KG1 (cell line): ENCODE measurements at places on chromosomes 3 and 15.

DNA sequence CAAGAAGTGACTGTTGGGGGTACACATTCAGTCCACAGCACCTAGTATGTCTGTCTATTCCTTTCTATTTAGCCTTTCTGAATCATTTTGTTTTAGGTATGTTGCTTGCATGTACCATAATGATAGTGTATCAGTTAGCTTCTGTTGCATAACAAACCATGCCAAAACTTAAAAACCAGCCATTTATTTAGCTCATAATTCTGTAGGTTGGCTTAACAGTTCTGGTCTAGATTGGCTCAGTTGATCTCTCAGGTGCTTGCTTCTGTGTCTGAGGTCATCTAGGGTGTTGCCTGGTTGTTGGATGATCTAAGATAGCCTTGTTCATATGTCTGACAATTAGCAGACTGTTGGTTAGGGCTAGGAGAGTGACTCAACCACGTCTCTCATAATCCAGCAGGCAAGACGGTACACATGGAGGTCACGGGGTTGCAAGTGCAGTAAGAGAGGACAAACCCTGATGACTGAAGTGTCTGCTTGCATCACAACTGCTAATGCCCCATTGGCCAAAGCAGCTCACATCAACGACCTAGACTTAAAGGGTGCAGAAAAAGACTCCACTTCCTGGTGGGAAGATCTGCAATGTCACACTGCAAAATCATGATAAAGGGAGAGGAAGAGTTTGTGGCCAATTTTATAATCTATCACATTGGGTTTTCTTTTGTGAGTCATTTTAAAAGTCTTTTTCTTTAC, 6.8 kb upstream of the PDCD6IP start:
- peak; percentile 37 for DNase-seq

GRCh38 chr3:34001022-34001421, 202.6 kb downstream of the PDCD6IP start:
- no peak for DNase-seq

DNA sequence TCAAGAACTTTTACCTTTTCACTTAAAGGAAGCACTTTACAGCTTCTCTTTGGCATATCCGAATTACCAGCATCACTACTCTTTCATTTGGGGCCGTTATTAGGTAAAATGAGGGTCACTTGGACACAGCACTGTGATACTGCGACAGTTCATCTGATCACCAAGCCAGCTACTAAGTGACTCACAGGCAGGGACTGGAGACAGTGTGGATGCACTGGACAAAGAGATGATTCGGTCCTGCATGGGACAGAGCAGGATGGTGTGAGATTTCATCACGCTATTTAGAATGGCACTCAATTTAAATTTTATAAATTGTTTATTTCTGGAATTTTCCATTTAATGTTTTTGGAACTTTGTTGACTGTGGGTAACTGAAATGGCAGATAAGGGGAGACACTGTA, 166.9 kb upstream of the IL12A start:
- no peak for DNase-seq

DNA sequence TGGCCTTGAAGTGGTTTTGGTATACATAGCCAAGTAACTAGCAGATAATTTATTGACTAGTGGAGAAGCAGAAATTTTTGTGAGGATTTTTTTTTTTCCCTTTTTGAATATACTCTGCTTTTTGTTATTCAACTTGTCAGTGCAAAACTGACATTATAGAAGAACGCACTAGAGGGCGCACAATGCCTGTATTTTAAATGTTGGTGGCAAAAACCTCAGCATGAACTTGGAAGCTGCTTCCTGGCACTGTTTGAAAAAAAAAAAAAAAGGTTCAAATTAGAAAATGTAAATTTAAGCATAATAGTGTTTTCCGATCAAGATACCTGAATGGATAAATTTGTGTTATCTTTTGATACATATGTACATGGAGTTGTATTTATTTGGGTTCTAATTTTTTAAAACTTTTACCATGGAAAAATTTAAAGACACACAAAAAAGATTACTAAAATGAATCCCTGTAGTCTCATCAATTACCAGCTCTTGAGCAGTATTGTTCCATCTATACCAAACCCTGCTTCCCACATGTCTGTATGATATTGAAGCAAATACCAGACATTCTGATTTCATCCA, 56.0 kb downstream of the SLC25A26 start:
- peak; percentile 32 for DNase-seq

DNA sequence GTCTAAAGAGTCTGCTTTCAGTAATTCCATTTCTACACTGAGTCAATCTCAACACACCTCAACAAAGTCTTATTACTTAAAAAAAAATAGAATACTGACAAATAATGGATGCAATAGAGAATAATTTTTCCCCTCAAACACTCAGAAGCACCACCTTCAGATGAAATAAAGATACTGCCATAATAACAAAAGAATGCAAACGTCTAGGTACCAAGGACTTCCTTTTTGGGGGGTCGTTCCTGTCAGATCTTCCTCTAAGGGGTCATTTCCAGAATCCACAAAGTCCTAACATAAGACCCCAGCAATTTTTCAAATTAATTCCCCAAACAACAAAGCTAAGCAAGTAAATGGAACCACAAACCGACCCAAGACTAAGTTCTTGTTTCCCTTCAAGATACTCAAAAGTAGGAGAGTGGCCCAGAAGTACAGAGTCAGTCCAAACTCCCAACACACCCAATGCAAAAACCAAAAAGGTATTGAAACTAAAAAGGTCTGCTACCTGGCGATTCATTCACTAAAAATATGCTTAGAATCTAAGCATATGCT, 1.3 kb downstream of the RYK start:
- DNase-seq, result no peak

- no peak for DNase-seq
Observed at GRCh38 chr3:17195192-17195611, 310.4 kb downstream of the PLCL2 start.

GRCh38 chr3:43512754-43513404, 108.9 kb downstream of the ANO10 start:
- no peak for DNase-seq

DNA sequence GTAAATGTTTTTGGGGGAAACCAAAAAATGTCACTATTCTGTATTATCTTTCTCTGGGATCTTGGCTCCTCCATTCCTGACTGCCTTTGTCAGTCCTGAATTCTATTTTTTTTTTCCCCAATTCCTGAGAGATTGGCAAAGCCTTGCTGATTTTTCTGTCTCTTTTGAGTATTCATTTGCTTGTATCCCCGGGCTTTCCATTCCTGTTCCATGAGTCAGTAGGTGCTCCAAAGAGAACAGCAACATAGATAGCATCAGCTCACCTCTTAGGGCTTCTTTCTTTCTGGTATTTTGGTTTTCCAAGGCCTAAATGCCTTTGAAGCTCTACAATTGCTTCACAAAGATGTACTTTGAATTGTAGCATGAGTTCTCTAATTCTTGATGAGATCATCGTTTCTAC, 271.7 kb upstream of the LRRC3B start:
- no peak for DNase-seq
